ENCODE measurements at places on chromosomes 5 and 9. TPM values are rescaled to one million over a fixed set of nuclear protein-coding genes. Genes with fewer than 3 reads are reported as not detected.

GRCh38 chr5:163807781-163808180, 302.4 kb downstream of the MAT2B start:
- no peak for DNase-seq

DNA sequence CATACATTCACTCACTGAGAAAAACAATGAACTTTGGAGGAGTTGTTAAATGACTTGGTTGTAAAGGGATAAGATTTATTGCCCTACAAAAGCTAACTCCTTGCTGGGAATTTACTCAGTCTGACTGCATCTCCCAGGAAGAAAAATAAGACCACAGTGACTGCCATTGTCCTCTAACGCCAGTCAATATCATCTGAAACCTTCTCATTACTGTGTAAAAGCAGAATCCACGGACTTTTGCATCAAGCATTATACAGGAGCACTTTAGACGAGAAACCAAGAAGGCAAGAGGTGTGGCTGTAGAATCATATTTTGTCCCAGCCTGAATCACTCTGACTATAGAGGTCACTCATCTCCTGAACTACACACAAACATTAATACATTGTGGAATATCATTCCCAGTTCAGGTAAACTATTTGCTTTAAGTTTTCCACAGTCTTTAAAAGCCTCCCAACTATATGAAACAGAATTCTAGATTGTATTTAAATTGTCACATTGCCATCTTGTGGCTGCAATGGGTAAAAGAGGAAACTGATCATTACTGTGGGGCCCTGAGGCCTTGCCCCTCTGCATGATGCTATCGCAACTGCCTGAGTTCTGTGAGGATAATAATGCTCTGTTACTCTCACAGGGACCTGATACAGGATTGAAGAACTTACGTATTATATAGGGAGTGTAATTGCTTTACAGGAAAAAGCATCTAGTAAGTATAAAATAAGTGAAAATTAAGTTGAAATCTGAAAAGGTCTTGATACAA, 142.9 kb downstream of the SLCO4C1 start:
- DNase-seq: peak; percentile 17

DNA sequence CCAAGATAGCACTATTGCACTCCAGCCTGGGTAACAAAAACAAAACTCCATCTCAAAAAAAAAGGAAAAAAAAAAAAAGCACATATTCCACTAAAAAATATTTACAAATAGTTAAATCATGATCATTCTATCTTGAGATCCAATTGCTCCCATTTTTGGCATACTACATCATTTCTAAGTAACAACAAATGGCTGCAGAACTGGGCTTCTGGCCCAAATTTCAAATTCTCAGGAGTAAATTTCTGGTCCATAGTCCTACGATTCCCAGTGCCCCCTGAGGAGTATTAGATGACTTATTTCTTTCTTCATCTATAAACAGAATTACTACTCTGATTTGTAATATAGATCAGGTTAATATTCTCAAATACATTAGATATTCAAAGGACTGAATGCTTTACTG, 62.1 kb downstream of the CEMIP2 start:
- DNase-seq: no peak

DNA sequence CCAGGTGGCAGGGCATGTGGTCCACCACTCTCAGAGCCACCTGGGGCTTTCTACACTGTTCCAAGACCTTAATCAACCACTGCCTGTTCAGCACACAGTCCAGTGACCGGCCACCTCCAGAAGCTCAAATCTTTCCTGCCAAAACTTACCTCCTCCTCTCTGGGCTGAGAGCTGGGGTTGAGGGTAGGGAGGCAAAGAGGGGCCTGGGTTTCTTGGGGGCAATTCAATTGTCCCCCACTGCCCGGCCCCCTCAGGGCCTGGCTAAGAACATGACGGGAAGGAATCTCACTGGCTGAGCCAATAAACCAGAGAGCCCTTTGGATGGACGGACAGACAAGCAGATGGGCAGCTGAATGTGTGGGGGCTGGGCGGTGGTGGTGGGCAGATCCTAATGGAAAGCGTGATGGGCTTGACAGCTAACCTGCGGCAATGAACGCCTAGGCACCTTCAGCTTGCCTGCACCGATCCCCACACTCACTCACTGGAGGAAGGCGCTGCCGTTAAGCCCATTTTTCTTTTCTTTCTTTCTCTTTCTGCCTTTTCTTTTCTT, 5.4 kb downstream of the NR5A1 start:
- no peak for DNase-seq

The MARCOL gene
- not detected for total RNA-seq

The PDE6A gene
- not detected for total RNA-seq
